Kasumi-1 (cell line): ENCODE measurements at places on chromosomes 6 and 20.

DNA sequence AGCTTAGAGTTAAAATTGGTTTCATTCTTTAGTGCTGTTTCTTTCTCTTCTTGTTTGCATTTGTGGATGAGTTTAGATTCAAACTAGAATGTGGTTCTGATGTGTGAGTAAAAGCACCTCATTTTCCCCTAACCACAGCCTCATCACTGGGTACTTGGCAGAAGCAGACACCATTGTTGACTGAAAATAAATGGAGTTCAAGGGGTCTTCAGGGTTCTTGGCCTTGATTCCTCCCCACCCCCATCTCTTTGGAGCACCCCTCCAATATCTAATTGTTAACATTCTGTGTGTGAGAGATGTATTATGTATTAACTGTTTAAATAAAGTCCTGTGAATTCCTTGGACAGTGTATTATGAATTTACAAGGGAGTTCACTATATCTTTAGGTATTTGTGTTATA, 59.6 kb downstream of the JARID2 start:
- no peak for DNase-seq

DNA sequence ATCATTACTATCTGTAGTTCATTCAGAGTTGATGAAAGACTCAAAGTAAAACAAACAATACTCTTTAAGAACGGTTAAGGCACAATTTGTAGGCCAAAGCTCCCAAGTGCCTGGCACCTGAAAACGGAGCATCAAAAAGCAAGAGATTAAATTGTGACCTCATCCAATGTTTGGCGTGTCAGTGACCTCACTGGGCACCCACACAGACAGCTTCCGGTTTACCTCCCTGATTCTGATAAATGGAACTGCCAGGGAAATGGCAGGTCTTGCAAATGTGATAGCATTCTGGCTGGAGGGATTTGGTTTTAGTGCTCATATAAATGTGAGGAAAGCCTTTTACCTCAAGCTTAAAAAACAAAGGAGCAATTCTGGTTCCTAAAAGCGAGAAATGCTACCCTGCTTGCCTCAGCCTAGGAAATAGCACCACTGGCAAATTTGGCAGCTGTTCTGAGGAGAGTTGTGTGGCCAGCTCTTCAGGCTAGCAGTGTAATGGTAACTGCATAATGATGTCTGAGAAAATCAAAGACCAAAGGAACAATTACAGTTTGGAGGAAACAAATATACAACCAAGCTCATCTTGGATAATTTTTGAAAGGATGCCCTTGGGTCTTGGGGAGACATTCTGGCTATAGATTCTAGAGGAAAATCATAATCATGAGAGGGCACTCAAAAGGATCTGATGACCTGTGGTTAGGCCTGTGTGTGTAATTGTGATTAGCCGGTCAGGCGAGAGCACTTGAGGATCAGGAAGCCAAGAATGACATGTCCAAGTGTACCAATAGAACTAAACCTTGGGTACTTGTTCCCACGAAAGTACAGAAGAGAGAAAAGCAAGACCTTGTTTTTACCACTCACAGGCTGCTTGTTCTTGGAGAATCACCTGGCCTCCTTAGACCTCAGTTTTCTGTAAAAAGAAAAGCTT, 174.3 kb downstream of the TFAP2B start:
- DNase-seq: no peak

DNA sequence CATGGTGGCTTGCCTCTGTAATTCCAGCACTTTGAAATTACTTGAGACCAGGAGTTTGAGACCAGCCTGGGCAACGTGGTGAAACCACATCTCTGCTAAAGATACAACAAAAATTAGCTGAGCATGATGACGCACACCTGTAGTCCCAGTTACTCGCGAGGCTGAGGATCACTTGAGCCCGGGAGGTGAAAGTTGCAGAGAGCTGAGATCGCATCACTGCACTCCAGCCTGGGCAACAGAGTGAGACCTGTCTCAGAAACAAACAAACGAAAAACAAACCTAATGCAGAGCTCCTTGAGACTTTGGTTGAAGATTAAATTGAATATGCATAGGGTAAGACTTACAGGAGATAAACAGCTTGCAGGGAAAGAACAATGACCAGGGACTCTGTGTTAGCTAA, 80.8 kb downstream of the SCAF8 start:
- DNase-seq: no peak

DNA sequence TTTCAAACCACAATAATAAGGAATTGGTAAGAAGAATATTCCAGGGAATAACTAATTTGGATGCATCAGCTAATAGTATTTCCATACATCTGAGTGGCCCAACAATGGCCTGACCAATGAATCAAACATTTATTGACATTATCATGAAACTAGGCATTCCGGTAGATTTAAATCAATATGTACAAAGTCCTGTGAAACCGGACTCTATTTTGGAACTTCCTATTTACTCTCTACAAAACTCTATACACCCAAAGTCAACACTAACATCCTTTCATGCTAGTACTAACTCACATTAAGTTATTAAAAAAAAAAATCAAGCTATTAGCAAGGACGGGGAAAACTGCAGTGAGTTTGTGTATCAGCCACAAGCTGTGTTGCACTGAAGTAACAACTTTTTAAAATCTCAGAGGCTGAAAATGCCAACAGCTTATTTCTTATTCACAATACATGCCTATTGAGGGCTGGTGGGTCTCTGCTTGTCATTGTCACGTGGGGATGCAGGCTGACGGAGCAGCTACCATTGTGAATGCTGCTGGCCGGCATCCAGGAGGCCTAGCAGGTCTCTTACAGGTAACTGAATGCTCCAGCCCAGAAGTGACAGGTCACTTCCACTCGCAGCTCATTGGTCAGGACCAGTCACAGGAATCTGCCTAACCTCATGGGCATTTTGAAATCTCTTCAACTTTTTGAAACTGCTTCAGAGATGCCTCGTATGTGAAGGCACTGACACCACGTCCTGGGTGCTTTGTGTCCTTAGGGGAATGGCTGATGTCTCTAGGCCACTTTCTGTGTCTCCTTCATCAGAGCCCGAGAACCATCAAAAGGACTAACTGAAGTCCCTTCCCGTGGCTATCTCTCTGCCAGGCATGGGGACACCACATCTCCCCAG, 76.3 kb downstream of the SLC22A23 start:
- no peak for DNase-seq

GRCh38 chr20:21921251-21921650, 215.8 kb downstream of the PAX1 start:
- DNase-seq: no peak

DNA sequence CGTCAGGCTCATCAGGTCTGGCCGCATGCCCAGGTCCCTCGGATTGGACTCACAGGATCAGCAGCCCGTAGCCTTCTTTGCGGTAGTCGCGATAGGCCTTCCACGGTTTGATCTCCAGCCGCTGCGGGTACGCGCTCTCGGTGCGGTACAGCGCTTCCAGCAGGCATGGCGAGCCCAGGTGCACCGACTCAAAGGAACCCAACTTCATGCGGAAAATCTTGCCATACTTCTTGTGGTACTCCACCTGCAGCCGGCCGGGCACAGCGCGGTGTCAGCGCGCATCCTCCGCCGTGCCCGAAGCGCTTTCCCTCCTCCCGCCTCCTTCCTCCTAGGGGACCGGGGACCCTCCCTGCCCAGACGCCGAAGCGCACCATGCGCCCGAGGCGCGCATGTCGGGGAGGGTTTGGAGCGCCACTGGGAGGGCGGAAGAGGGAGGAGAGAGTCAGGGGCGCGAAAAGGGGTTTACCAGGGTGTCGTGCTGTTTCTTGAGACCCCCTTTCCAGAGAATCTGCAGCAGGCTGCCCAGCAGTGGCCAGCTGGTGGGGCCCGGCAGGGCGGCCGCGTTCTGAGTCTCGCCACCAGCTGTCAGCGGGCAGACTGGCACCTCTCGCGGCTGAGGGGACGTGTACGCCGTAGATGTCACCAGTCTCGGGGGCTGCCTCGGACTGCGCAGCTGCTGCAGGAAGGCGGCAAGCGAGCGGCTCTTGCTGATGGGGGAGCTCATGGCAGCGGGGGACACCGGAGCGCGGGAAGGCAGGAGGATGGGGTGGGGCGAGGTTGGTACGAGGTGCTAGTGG, 732 bp downstream of the CYP24A1 start:
- DNase-seq: no peak

- DNase-seq: no peak
Measured at GRCh38 chr6:113653275-113653674, 203.9 kb upstream of the MARCKS start.
